ENCODE measurements at places on chromosomes 3 and 15.
A peak's percentile ranks its signal among the peaks of the same experiment; 100 is the strongest.

DNA sequence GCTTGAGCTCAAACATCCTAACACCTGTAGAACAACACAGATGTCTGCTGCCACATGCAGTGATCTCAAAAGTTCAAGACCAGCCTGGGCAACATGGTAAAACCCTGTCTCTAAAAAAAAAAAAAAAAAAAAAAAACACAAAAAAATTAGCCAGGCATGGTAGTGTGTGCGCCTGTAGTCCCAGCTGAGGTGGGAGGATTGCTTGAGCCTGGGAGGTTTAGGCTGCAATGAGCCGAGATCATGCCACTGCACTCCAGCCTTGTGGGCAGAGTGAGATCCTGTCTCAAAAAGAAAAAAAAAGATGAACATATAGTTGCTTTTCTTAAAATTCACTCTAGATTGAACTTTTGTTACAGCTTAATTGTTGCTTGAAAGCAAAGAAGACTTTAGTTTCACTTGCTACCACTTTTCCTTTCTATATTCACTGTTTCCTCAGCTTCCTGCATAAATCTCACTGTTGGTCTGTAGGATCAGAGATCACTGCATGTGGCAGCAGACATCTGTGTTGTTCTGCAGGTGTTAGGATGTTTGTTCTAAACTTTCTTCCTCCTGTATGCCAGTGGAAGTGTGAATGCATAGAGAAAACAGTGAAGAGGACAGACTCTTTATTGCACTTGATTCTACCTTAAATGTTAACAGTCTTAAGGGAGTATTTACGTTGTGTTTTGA lies 12.6 kb downstream of the RAB11A start:
- DNase-seq: no peak

DNA sequence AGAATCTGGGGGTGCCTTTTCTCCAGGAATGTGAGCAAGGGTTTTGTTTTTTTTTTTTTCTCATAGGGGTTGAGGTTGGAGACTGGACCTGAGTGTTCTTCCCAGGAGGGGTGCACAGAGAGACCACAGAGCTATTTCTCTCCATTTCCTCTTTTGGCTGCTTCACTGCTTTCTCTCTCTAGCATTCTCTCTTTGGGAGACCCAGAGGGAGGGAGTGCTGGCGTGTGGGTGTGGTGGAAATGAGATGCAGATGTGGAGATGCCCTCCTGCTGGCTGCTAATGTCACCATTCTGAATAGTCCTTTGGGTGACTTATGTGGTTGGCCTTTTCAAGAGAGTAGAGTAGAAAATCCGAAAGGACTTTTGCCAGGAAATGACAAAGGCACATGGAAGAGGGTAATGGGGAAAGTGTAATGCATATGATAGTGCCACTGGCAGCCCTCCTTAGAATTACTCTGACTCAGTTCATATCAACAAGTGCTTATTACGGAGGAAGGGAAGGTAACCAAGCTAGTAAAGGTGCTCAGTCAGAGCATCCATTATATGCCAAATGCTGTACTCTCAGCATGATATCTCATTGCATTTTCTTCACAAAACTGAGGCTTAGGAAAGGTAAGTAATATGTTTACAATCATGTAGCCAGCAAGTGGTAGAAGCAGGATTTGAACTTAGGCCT lies 1.9 kb downstream of the SYN2 start:
- DNase-seq: no peak

GRCh38 chr15:44710236-44711095 lies 657 bp downstream of the PATL2 start:
- DNase-seq: no peak

DNA sequence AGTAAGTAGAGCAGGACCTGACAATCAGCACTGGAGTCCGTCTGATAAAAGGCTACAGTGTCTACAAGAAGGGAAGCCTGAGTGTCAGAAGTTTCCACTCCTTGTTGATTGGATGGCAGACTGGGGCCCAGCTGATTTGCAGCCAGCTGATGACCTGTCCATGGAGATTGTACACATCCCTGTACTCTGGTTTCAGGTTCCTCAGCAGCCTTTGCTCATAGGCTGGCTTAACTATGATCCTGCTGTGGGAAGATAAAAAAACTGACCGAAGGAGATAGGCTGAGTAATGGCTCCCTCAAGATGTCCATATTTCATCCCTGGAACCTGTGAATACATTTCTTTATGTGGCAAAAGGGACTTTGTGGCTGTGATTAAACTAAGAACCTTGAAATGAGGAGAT lies 11.7 kb upstream of the LACTB start:
- DNase-seq: no peak

DNA sequence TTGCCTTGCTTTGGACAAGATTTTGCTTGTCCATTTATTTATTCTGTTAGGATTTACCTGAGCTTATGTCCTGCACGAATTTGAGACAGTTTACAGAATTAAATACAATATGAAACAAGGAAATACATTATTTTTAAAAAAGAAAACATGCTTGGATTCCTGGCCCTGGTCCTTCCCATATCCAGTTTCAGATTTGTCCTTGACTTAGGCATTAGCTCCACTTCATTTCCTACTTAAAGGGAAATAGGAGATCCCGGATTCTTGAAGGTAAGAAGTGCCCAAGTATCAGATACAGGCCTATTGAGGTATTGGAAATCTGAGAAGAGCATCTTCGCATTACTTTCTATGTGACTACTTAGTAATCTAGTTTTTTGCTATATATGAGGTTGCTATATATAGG lies 672.0 kb downstream of the SI start:
- no peak for DNase-seq

DNA sequence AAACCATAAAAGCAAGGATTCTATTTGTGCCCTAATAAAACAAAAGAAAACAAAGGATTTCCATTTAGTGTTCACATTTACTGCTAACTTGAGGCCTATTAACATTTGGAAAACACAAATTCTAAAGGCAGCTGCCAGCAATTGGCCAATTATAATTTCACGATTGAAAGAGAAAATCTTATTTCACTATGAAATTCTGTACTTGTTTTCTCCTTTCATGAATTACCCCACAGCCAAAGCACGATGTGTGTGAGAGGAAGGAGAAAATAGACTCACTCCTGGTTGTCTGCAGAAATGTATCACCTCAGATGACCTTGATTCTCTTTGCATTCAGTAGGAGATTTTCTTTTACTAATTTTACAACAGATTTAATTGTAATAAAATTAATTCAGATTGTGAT lies 242.8 kb upstream of the GBE1 start:
- DNase-seq: no peak

GRCh38 chr3:16437640-16438039 lies 75.9 kb downstream of the RFTN1 start:
- no peak for DNase-seq

DNA sequence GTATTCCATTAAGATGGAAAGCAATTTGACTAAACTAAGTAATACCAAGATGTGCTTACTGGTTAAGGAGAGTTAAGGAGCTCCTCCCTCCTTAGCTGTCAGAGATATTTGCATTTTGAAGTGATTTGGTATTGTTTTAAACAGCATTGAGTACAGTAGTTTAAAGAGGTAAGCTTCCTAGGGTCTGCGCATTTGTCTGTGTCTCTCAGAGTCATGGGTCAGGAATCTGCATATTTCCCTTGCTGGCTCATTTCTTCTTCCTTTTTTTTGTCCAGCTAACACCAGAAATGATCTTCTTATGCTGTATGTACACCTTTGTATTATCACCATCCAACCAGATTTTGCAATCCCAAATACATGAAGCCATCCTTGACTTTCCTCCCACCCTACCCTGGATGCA lies 163.0 kb upstream of the BFSP2 start:
- no peak for DNase-seq

DNA sequence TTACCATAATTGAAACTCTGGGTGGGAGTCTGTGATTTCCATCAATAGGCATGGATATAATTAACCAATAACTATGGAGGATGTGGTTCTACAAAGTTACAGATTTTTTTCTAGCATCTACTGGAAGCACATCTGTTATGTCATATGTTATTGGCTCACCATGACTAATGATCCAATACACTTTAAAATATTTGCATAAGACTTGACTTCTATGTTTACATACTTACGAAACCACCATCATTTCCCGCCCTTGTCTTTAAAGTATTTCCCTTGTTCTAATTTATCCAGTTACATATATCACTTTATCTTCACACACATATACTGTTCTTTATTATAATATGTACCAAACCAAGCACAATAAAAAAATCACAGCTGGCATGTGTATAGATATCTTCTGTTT lies 380.3 kb upstream of the CBLB start:
- DNase-seq: peak; percentile 8

GRCh38 chr15:22780267-22780666 lies 6.2 kb upstream of the NIPA1 start:
- no peak for DNase-seq

- no peak for DNase-seq
Observed at GRCh38 chr15:96187341-96188305, 142.9 kb upstream of the NR2F2 start.

DNA sequence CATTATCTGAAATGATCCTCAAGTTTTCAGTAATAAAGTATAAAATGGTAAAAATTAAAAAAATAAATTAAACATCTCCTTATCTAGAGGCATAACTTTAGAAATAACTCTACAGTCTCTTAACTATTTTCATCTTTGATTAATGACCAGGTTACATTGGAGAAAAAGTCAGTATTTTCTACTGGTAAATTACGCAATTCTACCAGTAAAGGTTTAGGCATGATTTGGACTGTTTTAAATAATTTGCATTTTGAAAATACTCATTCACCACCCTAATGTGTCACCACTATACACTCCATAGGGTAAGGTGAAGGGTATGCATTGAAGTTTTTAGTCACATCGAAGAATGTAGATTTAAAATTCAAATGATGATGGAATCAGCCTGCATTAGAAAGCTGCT lies 45.9 kb upstream of the BCHE start:
- DNase-seq: no peak

GRCh38 chr3:2099028-2099671 lies 484 bp downstream of the CNTN4 start:
- DNase-seq: no peak

DNA sequence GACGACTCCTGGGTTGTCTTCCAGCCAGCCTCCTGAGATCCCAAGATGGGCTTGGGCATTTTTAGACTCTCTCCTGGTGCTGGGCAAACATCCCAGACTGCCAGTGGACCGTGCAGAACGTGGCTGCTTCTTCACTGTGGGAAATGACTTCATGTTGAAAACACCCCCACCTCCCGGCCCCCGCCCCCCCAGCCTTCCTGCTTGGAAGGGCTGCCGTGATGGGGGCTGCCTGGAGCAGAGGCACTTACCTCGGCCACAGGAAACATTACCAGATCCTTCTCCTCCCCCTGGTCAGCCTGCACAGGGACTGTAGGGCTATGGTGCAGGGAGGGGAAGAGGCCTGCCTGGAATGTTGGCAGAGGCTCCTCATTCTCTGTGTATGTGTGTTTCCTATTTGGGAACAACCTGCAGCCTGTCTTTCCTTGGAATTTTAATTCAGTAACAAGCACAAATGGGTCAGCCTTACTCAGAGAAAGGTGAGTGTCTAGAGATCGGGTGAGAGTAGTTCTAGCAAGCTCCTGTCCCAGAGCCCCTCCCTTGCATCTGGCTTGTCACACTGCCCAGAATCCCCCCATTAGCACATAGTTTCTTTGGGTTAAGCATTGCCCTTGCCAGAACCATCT lies 90.8 kb downstream of the ANP32A start:
- no peak for DNase-seq

DNA sequence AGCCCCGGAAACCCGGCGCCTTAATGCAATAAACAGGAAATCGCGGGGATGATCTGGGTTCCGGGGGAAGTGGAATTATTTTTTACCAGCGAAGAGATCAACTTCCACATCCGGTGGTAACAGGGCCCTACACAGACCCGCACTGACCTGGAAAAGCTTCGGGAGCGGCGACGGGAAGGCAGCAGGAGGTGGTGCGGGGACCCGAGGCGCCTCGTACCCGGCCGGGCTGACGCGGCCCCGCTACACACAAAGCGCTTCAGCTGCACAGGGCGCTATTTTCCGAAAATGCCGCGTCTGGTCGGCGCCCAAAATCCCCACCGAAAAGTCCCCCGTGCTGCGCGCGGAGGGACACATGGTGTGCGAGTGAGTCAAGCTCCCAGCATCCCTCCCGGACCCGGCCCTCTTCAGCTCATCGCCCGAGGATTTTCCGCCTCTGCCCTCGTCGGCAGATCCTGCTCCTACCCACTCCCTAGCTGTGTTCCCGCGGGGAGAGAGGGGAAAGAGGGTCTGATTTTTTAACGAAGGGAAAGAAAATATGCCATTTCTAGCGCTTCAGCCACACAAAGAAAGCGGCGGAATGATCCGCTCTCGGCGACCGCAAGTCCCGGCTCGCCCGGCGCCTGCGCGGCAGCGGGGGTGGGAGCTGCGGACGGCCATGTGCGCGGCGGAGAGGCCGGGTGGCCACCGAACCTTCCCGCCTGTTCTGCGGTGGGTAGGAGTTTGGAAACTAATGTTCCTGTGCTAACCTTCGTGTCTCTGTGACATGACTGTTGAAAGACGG lies at the start of gene GABPB1:
Gene GABPB1, minus strand, starts transcription at position 361 of the 781 bp plus-strand sequence. CDS start 45,400 bp downstream, outside the sequence.
- DNase-seq: peak; percentile 95

GRCh38 chr3:182967218-182968204 lies 12.8 kb downstream of the DCUN1D1 start:
- DNase-seq: no peak

DNA sequence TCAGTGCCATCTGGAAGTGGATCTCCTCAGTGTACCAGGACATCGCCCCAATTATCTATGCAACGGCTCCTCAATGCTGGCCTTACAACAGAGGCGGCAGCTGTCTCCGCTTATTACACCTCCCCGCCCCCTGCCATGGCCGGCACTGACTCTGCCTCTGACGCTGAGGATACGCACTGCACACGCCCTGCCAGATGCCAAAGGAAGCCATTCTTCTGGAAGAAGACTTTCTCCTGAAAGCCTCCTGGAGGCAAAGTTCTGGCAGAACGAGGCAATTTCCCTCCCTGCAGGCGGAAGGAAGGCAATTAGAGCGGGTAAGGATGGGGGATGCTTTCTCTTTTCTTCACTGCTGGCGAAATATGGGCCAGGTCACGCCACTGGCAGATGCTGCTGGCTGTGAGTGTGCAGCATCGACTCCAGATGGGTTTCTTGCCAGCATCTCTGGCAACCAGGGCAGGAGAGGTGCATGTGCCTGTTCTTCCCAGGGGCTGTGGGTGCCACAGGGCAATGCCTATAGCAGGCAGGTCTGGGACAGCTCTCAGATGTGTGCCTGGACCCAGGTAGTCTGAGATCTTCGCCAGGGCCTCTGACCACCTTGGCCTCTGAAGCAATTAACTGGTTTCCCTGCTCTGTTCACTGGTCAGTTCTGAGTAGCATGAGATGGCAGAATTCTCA lies 62.2 kb upstream of the MRPS22 start:
- DNase-seq: no peak

- DNase-seq: no peak
Observed at GRCh38 chr3:25291481-25291905, 136.6 kb upstream of the RARB start.

DNA sequence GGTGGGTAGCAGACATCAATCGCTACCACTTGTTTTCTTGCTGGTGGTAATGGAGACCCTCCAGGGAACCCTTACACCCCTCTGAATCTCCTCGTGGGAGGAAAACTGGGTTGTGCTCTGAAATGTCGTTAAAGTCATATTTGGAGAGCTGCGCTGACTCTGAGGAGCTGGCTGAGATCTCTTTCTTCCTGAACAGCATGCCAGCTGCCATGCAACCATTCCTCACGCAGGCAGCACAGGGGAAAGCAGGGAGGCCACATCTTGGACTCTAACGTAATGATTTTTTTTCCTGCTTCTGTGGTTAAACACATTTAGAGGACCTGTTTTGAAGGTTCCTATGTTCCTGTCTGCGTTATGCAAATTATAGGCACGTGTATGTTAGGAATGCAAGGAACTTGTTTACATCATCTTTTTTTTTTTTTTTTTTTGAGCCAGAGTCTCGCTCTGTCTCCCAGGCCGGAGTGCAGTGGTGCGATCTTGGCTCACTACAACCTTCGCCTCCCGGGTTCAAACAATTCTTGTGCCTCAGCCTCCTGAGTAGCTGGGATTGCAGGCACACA lies 156.7 kb downstream of the TJP1 start:
- DNase-seq: no peak
